ENCODE measurements at places on chromosomes 6 and 20. TPM values are rescaled to one million over a fixed set of nuclear protein-coding genes. Genes with fewer than 3 reads are reported as not detected.

Gene DST
- polyA plus RNA-seq: 16.5 TPM

Gene SAMD10
- polyA plus RNA-seq: 5.9 TPM

Gene SLC24A3
- 0.58 TPM for polyA plus RNA-seq

Gene MYB
- 0.87 TPM for polyA plus RNA-seq

Gene TUBB2B
- polyA plus RNA-seq: 1.3 TPM

Measured in spleen (tissue), 13 donors.